Muscle of leg (tissue), 16 donors: ENCODE measurements at places on chromosomes 12 and 14.
A peak's percentile ranks its signal among the peaks of the same experiment; 100 is the strongest.

- H3K36me3 ChIP-seq = peaks cover 15% of the 10 kb centered on the region
- no peaks in the 10 kb centered on the region for H3K27me3 ChIP-seq
- H3K4me3 ChIP-seq = no peak overlapping the region
- H3K4me1 ChIP-seq = no peaks in the 10 kb centered on the region
- DNase-seq = no peak
- no peak overlapping the region for H3K27ac ChIP-seq
Observed at GRCh38 chr12:26906024-26906423, 31.8 kb downstream of the INTS13 start.

DNA sequence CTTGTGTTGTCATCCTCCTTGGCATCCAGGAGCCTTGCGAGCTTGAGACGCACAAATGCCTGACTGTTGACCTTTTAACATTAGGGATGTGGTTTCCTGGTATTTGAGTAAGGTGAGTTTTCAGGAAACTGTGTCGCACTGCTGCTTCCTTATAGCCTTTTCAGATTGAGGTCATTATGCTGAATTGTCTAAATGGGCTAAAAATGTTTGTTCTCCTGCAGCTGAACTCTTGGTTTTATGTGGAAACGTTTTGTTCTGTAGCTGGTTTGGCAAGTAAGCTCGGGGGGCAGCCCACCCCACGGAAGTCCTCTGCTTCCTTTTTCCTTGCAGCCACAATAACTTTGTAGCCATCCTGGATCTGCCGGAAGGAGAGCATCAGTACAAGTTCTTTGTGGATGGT is 5.7 kb downstream of the PRKAB1 start:
- peak overlapping the region; percentile 75 for H3K27ac ChIP-seq
- H3K27me3 ChIP-seq = no peaks in the 10 kb centered on the region
- H3K4me1 ChIP-seq = peaks cover 4% of the 10 kb centered on the region
- peaks cover 69% of the 10 kb centered on the region for H3K36me3 ChIP-seq
- DNase-seq = peak; percentile 66

DNA sequence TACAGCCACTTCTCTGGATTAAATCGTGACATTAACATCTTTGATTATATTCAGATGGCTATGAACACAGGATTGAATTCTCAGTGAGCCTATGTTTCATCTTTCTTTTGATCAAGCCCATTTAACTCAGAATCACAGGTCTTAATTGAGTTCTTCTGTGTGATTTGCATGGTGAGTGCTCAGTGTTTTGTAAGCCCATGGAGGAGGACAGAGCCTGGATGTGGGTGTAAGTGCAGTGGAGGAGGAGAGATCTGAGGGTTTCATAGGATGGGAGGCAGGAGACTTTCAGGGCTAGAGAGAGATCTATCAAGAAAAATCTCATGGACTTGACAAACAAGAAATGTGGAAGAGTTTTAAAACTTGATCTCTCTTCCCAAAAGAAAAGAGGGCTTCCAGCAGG is 5.3 kb upstream of the TESPA1 start:
- H3K4me1 ChIP-seq = peaks cover 14% of the 10 kb centered on the region
- peak overlapping the region; percentile 81 for H3K27ac ChIP-seq
- no peaks in the 10 kb centered on the region for H3K36me3 ChIP-seq
- H3K4me3 ChIP-seq = no peak overlapping the region
- no peaks in the 10 kb centered on the region for H3K27me3 ChIP-seq
- DNase-seq = no peak

- peak; percentile 68 for DNase-seq
- no peak overlapping the region for H3K27ac ChIP-seq
- H3K27me3 ChIP-seq = no peaks in the 10 kb centered on the region
- H3K36me3 ChIP-seq = peaks cover 56% of the 10 kb centered on the region
- H3K4me1 ChIP-seq = peaks cover 23% of the 10 kb centered on the region
- no peak overlapping the region for H3K4me3 ChIP-seq
Observed at GRCh38 chr12:109927622-109928021, 27.5 kb downstream of the TCHP start.

DNA sequence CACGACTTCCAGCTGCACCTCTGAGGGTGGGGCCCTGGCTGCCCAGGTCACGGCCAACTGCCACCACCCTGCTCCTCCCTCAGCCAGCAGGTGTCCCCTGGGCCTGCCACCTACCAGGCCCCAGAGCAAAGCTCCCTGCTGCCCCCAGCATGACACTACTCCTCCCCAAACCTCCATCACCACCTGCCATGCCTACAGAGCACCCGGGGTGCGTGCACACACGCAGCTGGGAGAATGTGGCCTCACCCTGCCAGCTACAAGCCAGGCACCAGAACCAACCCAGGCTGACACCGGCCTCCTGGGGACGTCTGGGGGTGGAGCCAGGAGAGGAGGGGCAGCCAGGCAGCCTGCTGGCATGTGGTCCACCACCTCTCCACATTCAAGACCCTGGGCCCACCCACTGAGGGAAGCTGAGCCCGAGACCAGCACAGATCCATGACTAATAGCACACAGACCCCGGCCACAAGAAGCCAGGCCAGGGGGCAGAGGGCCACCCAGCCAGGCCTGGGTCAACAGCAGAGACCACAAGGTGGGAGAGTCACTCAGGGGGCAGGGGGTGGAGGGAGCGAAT is 3.4 kb downstream of the JAG2 start:
- DNase-seq = no peak
- H3K27ac ChIP-seq = peak overlapping the region; percentile 7
- peaks cover 26% of the 10 kb centered on the region for H3K27me3 ChIP-seq
- no peak overlapping the region for H3K4me3 ChIP-seq

GRCh38 chr12:101685092-101685491 is 12.3 kb upstream of the CHPT1 start:
- no peak overlapping the region for H3K4me3 ChIP-seq
- H3K36me3 ChIP-seq = peaks cover 4% of the 10 kb centered on the region
- DNase-seq = no peak
- H3K27me3 ChIP-seq = no peaks in the 10 kb centered on the region
